NCI-H2171 treated with DMSO at 0.1 percent for 48 hours (cell line): ENCODE measurements at places on chromosomes 1 and 21.

DNA sequence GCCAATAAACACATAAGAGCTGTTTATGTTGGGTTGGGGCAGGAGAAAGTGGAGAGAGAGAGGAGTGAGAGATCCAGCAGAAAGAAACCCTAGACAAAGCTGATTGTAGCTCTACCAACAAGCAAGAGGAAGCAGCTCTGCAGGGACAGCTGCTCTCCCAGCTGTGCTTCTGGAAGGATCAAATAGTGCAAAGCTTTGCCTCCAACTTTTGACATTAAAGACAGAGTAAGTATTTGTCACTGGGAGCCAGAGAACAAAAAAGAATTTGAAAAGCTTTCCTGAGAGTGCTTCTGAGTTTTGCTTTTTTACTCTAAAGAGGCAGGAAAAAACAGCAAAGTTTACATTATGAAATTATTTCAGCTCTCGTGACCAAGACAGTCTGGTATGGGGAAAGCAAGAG, 28.5 kb upstream of the C1orf198 start:
- DNase-seq = no peak

DNA sequence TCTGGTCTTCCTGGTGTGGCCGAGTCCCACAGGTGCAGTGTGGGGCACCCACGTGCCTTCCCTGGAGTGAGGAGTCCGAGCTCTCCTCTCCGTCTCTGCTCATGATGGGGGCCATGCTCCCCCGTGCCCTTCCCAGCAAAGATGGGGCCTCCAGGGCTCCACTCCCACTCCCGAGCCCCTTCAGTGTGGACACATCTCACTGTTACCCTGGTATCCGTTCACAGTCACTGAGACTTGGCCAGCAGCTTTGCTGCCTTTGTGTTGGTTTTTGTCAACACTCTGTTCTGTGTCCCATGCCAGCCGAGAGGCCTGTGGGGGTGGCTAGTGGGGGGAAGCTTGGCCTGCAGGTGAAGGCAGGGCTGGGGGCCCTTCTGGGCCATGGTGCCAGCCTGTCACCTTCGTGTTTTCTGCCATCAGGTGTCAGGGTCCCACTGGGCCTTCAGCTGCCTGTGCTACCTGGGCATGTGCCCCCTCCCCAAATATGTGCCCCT, 46.9 kb upstream of the POFUT2 start:
- no peak for DNase-seq

DNA sequence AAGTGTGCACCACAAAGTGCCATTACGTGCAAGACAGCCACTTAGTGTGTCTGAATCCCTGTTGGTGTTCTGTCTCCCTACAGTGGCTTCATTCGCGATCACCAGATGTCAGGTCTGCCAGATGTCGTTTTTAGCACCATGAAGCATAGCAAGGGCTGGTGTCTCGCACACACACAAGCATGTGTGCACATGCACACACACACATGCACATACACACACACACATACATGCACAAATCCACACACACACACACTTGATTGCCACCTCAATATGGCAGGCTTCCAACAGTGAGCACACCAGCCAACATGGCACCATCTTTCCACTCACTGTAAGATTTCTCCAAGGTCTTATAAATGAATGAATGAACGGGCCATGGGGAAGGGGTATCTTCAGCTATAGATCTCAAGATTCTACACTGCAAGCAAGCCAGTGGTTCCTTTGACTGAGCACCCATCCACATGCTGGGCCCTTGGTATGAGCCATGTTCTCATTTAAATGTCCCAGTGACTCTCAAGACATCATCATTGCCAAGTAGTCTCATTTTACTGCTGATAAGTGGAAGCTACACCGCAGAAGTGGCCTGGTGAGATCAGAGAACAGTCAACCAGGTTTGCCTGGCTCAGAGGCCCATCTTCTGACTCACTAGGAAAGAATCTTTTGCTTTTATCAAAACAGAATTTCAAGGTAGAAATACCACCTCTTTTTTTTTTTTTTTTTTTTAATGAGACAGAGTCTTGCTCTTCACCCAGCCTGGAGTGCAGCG, 84.9 kb downstream of the SIM2 start:
- DNase-seq = no peak

DNA sequence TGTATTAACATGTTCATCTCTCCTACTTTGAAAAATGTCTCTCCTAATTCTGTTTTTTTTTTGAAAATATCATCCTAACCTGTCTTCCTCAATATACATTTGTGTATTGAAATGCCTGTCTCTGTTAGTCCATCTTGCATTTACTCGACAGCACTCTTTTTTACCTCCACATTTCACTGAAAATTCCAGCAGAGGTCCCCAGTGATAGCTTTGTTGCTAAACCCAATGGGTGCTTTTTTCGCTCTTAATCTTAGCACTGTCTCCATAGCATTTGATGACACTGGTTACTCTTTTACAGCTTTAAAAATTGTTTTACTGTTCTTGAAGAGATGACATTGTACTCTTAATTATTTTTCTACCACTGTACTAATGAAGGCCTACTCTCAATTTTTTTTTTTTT, 10.8 kb downstream of the OSBPL9 start:
- peak; percentile 7 for DNase-seq

DNA sequence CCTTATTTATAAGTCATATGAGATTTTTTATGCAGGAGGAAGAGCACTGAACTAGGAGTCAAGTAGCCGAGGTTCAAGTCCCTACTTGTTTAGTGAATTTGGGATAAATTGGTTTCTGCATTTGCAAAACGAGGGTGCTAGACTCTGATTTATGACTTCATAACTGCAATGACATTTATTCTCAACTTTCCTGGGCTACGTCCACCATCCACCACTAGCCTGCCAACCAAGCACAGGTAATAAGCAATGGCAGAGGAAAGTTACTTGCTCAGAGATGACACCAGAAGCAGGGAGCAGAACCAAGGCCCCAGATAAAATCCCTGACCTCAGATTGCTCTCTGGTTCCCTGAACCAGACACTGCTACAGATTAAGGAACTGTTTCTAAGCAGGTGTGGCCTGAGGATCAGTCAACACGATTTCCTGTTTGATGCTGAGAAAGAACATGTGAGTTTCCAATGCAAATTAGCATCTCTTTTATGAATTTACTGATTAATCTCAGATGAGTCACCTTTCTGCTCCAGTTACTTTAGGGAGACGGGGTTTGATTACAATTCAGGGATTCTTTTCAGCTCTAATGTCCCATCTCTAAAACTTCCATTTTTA, 52.7 kb downstream of the PLPP3 start:
- peak; percentile 16 for DNase-seq

GRCh38 chr1:170929835-170930554, 5.3 kb upstream of the MROH9 start:
- peak; percentile 43 for DNase-seq

GRCh38 chr1:162088281-162088969, 18.9 kb downstream of the NOS1AP start:
- no peak for DNase-seq

DNA sequence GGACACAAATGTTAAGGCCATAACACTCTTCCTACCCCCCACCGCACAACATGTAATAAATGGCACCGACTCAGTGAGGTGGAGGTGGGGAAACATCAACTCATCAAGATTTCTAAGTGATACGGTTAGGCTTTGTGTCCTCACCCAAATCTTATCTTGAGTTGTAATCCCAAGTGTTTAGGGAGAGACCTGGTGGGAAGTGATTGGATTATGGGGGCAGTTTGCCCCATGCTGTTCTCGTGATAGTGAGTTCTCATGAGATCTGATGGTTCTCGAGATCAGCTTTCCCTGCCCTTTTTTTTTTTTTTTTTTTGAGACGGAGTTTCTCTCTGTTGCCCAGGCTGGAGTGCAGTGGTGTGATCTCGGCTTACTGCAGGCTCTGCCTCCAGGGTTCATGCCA, 51.0 kb upstream of the ACTL8 start:
- DNase-seq = peak; percentile 42

GRCh38 chr1:35561972-35562680, 4.5 kb downstream of the NCDN start:
- DNase-seq = no peak

DNA sequence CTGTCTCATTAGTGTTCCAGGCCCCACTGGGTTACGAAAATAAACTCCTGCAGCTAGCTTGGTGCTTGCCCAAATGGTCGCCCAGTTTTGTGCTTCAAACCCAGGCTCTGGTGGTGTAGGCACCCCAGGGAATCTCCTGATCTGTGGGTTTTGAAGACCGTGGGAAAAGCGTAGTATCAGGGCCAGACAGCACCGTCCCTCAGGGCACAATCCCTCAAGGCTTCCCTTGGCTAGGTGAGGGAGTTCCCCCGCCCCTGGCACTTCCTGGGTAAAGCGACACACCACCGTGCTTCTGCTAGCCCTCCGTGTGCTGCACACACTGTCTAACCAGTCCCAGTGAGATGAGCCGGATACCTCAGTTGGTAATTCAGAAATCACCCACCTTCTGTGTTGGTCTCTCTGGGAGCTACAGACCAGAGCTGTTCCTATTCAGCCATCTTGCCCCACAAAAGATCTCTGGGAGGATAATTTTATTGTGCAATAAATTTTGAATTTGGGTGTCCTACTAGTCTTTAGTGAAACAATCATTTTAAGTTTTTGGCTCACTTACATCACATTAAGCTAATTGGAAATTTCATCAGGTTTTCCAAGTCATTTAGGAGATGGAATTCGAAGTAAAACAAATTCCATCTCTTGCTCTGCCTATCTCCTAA, 9.4 kb upstream of the SLC25A24 start:
- no peak for DNase-seq

- DNase-seq = no peak
These were observed 5.5 kb downstream of the CACYBP start for GRCh38 chr1:175005085-175005783.
